ENCODE measurements at places on chromosomes 3 and 15.

- no peak within 1 kb of the TSS for H3K27ac ChIP-seq
- no peaks in the 10 kb centered on the region for H3K36me3 ChIP-seq
- DNase-seq, result peak; percentile 7
- no peaks in the 10 kb centered on the region for H3K4me1 ChIP-seq
Measured at GRCh38 chr3:1092771-1093170, at the start of gene CNTN6. CNTN6 (plus strand) TSS chr3:1093024; CDS start chr3:1148009, 54,985 bp downstream.

DNA sequence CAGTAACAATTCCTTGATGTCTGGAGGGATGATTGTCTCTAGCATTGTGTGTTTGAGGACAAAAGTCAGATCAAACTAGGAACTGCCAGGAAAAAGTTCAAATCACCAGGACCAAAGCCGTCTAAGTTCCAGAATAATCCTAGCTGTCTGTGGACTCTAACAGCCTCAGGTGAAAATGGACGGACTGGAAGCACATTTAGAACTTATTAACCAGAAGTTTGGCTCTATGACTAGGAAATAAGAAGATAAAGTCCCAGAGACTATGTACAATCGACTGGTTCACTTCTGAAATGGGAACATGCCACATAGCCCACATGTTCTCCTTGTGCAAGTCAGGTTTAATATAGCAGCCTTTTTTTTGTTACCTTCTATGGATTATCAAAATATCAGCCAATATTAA, 50.6 kb upstream of the SGO1 start:
- no peaks in the 10 kb centered on the region for H3K27me3 ChIP-seq
- no peaks in the 10 kb centered on the region for H3K4me1 ChIP-seq
- H3K27ac ChIP-seq, result no peak overlapping the region
- DNase-seq, result no peak
- H3K4me3 ChIP-seq, result no peak overlapping the region
- no peaks in the 10 kb centered on the region for H3K36me3 ChIP-seq

GRCh38 chr3:110858549-110858948, 213.1 kb upstream of the NECTIN3 start:
- no peak overlapping the region for H3K27ac ChIP-seq
- H3K27me3 ChIP-seq, result no peaks in the 10 kb centered on the region
- H3K4me1 ChIP-seq, result no peaks in the 10 kb centered on the region
- H3K36me3 ChIP-seq, result no peaks in the 10 kb centered on the region

GRCh38 chr3:129254536-129255230, 5.3 kb downstream of the COPG1 start:
- no peak for DNase-seq
- H3K4me1 ChIP-seq, result peaks cover 5% of the 10 kb centered on the region
- H3K27ac ChIP-seq, result no peak overlapping the region
- H3K4me3 ChIP-seq, result no peak overlapping the region
- H3K27me3 ChIP-seq, result no peaks in the 10 kb centered on the region

GRCh38 chr3:98986073-98986472, 84.6 kb upstream of the DCBLD2 start:
- no peaks in the 10 kb centered on the region for H3K27me3 ChIP-seq
- peak; percentile 95 for DNase-seq
- H3K4me3 ChIP-seq, result no peak overlapping the region
- no peaks in the 10 kb centered on the region for H3K4me1 ChIP-seq

DNA sequence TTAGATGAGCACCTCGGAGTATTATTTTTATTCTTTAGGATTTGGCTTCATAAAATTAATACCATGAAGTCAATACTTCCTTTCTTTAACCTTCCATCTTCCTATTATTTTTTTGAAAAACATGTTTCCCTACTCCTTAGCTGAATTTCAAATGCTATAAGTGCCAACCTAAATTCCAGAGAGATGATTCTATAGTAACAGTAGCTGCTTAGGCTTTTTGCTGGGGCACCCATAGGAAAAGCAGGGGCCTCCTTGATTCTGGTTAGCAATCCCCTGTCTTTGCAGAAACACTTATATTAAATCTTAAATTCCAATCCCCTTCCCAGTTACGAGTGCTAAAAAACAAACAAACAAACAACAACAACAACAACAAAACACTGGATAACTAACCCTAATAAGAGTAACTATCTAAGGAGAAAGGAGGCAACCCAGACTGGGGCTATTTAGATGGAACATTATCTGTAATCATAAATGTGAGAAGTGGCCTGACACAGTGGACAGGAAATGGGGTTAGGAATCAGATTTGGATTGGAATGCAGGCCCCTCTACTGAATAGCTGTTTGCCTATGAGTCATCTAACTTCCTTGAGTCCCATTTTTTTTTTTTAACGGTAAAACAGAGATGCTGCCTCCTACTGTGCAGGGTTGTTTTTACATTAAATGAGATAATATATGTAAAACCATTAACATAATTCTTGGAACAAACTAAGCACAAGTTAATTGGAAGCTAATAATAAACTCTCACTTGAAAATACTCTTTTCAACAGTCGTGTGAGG, 148.1 kb downstream of the WDR72 start:
- no peak overlapping the region for H3K27ac ChIP-seq
- H3K4me3 ChIP-seq, result no peak overlapping the region
- no peaks in the 10 kb centered on the region for H3K27me3 ChIP-seq
- DNase-seq, result peak; percentile 76

- H3K4me3 ChIP-seq, result no peak overlapping the region
- no peaks in the 10 kb centered on the region for H3K36me3 ChIP-seq
- no peaks in the 10 kb centered on the region for H3K4me1 ChIP-seq
- no peak for DNase-seq
Measured at GRCh38 chr15:58378241-58379085, 53.3 kb upstream of the LIPC start.

DNA sequence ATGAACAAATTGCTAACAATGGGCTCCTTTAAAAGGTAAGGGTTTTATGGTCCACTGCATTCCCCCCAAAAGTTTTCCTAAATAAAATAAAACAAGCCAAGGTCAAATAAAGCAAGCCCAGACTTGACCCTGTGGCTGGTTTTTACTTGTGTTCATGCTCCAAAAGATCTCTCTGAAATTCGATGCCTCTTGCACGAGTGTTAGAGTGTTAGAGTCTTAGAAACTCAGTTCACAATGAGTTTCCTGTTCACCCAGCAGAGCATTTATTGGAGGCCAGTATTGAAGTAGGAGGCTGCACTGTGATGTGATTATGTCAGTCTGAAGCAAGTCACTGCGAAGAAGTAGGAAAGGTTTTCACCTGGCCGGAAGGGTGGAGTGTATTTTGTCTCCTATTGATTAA, 59.9 kb upstream of the LRTM1 start:
- peaks cover 7% of the 10 kb centered on the region for H3K4me1 ChIP-seq
- no peaks in the 10 kb centered on the region for H3K27me3 ChIP-seq
- no peaks in the 10 kb centered on the region for H3K36me3 ChIP-seq
- DNase-seq, result no peak
- H3K27ac ChIP-seq, result no peak overlapping the region

- H3K36me3 ChIP-seq, result no peaks in the 10 kb centered on the region
- no peak overlapping the region for H3K27ac ChIP-seq
- H3K27me3 ChIP-seq, result no peaks in the 10 kb centered on the region
- H3K4me3 ChIP-seq, result no peak overlapping the region
Measured at GRCh38 chr3:64459711-64460110, 228.1 kb downstream of the ADAMTS9 start.

- no peaks in the 10 kb centered on the region for H3K4me1 ChIP-seq
- no peak overlapping the region for H3K4me3 ChIP-seq
- DNase-seq, result peak; percentile 19
- H3K27ac ChIP-seq, result no peak overlapping the region
- no peaks in the 10 kb centered on the region for H3K36me3 ChIP-seq
Measured at GRCh38 chr15:36370731-36371112, 208.7 kb upstream of the CDIN1 start.

DNA sequence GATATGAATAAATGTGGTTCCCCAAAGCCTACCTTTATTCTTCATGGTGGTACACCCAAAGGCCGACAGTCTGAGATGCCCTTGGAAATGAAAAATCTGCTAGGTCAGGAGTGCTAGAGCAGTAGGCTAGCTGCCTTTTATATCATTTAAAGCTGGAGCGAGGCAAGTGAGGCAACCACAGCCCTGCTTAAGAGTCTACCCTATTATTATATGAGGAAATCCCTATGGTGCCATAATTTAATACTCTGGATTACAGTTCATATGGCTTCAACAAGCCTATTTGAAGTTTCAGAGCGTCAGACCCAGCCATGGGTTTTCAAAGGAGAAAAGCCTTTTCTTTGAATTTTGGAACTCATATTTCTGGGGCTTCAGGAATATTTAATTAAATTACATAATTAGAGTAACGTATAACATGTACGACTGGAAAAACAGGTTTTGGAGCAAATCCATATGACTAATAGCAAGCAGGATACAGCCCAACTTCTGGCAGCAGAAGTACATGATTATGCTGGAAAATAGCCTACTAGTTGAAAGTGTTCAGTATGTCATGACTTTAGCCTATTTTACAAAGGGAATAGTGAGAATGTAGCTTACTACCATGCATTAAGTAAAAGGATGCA, 18.0 kb upstream of the SLTM start:
- H3K36me3 ChIP-seq, result no peaks in the 10 kb centered on the region
- H3K27me3 ChIP-seq, result no peaks in the 10 kb centered on the region
- no peak overlapping the region for H3K27ac ChIP-seq
- no peaks in the 10 kb centered on the region for H3K4me1 ChIP-seq
- H3K4me3 ChIP-seq, result no peak overlapping the region
- DNase-seq, result no peak

- H3K27ac ChIP-seq, result no peak overlapping the region
- no peaks in the 10 kb centered on the region for H3K36me3 ChIP-seq
- no peaks in the 10 kb centered on the region for H3K4me1 ChIP-seq
- H3K27me3 ChIP-seq, result no peaks in the 10 kb centered on the region
- H3K4me3 ChIP-seq, result no peak overlapping the region
Measured at GRCh38 chr15:41043276-41043951, 72.7 kb downstream of the INO80 start.

DNA sequence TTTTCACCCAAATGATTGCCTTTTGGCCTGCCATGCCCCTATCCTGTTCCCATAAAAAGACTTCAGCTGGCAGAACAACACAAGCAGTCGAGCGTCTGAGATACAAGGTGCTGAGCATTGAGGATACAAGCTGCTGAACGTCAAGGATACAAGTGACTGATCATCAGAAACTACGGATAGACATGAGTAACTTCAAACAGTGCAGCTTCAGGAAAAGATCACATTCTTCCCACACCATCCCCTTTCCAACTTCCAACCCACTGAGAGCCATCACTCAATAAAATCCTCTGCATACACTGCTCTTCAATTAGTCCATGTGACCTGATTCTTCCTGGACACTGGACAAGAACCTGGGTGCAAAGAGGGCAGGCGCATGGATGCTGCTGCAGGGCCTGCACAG, 1198.9 kb downstream of the ROBO2 start:
- no peaks in the 10 kb centered on the region for H3K27me3 ChIP-seq
- no peaks in the 10 kb centered on the region for H3K4me1 ChIP-seq
- no peak for DNase-seq
- no peak overlapping the region for H3K27ac ChIP-seq

DNA sequence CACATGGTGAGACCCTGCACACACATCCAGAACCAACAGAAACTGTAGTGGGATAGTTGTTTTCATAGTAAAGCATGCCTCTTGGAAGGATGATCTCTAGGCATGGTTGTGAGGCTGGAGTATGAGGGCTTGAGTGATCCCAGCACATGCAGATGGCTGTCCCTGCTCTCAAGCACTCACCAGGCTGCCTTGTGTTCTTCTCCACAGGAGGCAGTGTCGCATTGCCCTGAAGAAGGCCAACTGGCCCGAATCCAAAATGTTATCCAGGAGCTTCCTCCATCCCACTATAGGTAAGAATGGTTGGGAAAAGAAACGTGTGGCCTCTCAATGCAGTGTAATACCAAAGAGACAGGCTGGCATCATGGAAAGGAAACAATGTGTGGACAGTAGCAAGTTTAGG, 82.7 kb downstream of the TMEM39A start:
- no peaks in the 10 kb centered on the region for H3K27me3 ChIP-seq
- H3K4me1 ChIP-seq, result peaks cover 2% of the 10 kb centered on the region
- H3K4me3 ChIP-seq, result no peak overlapping the region
- H3K27ac ChIP-seq, result no peak overlapping the region
- H3K36me3 ChIP-seq, result peaks cover 6% of the 10 kb centered on the region
- DNase-seq, result no peak

DNA sequence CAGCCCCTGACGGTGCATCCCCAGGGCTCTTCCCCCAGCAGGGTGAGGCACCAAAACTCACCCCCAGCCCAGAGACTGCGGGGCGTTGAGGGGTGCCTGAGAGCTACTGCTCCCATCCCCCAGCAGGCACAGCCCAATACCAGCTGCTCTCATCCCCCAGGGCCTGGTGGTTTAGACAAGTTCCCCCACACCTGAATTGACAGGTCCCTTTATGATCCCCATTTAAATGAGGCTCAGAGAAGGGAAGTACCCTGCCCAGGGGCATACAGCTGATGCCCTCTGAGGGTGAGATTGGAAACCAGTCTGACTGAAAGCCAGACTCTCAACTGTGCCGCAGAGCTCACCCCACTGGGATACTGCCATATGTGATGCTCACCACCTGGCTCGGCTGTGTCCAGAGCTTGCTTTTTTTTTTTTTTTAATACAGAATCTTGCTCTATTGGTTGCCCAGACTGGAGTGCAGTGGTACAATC, 20.1 kb downstream of the DUSP7 start:
- no peak overlapping the region for H3K27ac ChIP-seq
- H3K27me3 ChIP-seq, result no peaks in the 10 kb centered on the region
- H3K4me1 ChIP-seq, result no peaks in the 10 kb centered on the region
- no peaks in the 10 kb centered on the region for H3K36me3 ChIP-seq
- DNase-seq, result no peak

- no peak for DNase-seq
- no peak overlapping the region for H3K4me3 ChIP-seq
- H3K4me1 ChIP-seq, result no peaks in the 10 kb centered on the region
- H3K36me3 ChIP-seq, result no peaks in the 10 kb centered on the region
Measured at GRCh38 chr3:52373676-52374075, 57.6 kb downstream of the DNAH1 start.

DNA sequence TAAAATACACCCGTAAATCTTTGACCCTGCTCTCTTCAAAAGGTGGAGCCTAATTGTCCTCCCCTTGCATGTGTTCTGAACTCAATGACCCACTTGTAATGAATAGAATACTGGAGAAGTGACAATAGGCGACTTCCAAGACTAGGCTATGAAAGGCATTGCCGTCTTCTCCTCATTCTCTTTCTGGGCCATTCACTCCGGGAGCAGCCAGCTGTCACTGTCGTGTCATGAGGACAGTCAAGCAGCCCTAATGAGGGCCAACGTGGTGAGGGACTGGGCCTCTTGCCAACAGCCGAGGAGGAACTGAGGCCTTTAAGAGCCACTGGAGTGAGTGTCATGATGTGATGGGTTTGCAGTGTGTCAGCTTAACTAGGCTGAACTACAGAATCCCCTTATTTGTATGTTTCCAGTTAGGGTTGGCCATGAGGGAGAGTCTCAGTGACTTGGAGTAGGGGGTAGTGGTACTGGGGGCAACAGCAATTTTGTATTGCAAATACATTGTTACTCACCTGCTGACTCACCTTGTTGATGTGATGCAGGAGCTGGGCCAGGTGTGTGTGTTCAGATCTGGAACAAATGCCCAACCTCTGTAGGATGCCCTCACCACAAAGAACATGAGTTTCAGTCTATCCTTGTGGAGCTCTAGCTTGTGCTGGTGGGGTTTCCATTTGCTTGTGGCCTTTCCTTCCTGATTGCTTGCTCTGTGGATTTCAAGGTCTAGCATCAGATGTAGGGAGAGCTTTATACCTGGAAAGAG, 188.5 kb upstream of the PROK2 start:
- no peak overlapping the region for H3K27ac ChIP-seq
- H3K27me3 ChIP-seq, result no peaks in the 10 kb centered on the region
- DNase-seq, result no peak
- no peaks in the 10 kb centered on the region for H3K36me3 ChIP-seq
- H3K4me3 ChIP-seq, result no peak overlapping the region
- H3K4me1 ChIP-seq, result peaks cover 2% of the 10 kb centered on the region

Data from mesendoderm (in vitro differentiated cells).